T-helper 17 cell (primary cell): ENCODE measurements at places on chromosomes 7 and 10. TPM values are rescaled to one million over a fixed set of nuclear protein-coding genes. Genes with fewer than 3 reads are reported as not detected.

GRCh38 chr10:63430091-63430998, 35.4 kb downstream of the JMJD1C start:
- no peak for DNase-seq

GRCh38 chr7:34761206-34761605, 103.2 kb downstream of the NPSR1 start:
- DNase-seq = no peak

DNA sequence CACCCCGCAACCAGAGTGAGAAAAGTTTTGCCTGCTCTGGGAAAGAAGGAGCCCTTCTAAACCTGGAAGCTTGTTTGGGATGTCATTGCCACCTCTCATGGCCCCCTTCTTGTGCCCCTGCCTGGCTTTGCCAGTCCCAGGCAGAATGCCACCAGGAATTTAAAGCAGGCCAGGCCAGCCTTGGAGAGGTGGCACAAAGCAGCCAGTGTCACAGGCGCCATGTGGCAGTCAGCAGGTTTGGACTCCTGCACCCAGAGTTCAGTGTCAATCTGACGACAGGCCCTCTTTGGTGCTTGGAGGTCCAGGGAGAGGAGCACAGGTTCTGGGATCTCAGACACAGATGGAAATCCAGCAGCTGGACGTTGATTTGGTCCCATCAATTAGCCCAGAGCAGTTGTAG, 12.7 kb downstream of the HK1 start:
- DNase-seq = no peak

GRCh38 chr7:87476179-87476557, 688 bp upstream of the ABCB4 start:
- DNase-seq = no peak

GRCh38 chr7:136947347-136947746, 78.9 kb downstream of the CHRM2 start:
- DNase-seq = no peak

DNA sequence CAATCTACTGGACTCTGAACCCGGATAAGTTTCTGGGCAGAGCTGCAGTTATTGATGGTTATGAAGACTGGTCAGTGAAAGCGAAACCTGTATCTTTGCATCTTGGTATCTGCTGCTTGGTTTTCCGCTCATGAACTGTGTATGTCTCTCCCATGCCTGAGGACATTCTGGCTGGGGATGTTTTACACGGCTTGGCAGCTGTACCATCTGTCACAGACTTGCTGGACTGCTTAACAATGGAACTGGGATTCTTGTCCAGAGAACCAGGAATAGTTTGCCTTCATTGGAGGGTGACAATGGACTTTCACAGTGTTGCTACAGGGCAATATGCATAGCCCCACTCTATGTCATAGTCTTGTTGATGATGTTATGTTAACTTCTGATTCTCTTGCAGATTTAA, 119.9 kb upstream of the TMEM106B start:
- no peak for DNase-seq

DNA sequence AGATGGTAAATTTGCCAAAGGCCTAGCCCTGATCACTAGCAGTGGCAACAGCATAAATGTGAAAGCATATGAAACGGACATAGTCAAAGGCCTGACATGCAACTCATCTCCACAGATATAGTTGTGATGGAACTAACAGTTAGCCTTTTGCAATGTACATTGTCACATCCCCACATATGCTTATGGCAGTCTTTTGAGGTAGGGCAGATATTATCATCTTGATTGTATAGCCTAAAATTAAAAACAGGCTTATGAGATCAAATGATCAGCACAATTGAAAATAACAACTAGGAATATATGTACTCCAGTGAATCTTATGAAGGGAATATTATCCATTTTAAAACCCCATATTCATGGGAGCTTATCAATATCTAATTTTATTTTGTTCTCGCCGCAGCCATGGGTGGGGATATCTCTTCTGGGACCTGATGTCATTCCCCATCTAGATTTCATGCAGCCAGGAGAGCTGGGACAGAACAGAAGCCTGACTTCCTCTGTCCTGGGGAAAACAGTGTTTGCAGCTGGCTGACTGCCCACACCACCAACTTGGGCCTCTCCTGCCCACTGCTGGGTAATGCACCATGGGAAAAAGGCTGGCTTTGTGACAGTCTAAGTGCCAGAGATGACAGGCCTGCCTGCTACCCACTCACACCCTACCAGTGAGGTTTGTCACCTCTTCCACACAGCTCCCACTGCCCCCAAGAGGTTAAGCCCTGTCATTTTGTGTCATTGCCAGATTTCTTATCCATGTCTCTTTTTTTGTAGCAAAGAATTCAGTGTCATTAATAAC, 180.2 kb upstream of the FZD1 start:
- DNase-seq = no peak

GRCh38 chr10:74244097-74244685, 93.2 kb downstream of the ADK start:
- no peak for DNase-seq

DNA sequence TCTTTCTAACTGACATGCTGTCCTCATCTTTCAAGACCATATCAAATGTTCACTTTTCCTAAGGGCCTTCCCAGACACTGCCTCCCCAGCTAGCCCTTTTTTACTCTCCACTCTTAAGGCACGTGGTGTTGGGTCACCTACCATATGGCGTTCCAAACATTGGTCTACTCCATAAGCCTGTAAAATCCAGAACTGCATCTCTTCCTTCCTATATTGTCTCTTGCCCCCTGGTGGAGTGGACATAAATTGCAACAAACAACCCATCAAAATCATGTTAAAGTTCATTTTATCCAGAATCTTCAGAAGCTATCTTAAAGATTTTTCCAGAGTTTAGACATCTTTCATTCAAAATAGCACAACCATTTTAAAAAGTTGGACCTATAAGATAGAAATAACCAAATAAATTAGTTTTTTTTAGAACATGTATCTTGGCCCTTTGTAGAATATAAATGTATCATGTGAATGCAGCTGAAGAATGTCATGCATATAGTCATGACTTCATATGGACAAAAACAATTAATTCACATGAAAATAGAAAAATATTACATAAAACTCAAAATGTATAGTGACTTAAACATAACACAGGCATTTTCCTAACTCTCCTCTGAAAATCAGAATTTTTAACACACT, 180.6 kb upstream of the CHRM2 start:
- DNase-seq = no peak

DNA sequence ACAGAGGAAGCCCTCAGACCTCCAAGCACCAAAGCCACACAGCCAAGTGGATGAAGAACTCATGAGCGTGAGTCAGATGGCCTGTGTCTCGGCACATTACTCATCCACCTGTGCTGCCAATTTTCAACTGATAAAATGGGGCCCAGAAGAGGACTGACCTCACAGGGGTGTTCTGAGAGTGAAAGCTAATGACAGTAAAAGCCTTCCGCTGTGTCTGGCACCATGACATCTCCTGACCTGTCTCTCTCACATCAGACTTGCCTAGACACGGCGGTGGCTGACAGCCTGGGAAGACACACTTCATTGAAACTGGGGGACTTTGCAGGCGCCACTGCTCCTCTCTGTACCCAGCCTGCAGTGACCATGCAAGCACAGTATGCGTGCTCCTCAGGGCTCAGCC, 8.3 kb upstream of the SLC18A3 start:
- no peak for DNase-seq

DNA sequence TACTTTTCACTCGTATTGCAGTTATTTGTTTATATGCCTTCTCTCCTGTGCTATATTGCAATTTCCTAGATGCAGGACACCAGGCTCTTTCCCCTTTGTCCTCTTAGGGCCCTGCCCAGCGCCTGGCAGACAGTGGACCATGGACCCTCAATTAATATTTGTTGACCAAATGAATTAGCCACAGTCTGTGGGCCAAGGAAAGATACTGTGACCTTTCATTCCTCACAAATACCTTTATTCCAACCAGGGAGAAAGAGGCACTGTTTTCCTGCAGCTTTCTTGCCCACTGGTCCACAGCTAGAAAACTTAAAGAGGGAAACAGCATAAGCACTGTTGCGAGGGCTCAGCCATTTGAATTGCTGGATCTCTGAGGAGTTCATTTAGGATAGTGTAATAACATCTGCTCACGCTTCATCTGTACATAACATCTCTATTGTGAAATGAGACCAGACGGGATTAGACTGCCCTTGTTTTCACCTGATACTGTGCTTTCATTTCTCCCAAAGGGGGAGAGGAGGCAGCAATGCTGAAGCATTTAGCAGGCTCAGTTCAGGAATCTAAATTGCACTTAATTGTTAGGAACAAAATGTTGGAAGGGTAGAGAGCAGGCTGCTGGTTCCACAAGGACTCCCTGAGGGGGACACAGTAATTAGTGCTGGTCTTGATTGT, 46.7 kb downstream of the TNS3 start:
- no peak for DNase-seq

- no peak for DNase-seq
Observed at GRCh38 chr7:75652788-75653187, 86.0 kb downstream of the HIP1 start.

DNA sequence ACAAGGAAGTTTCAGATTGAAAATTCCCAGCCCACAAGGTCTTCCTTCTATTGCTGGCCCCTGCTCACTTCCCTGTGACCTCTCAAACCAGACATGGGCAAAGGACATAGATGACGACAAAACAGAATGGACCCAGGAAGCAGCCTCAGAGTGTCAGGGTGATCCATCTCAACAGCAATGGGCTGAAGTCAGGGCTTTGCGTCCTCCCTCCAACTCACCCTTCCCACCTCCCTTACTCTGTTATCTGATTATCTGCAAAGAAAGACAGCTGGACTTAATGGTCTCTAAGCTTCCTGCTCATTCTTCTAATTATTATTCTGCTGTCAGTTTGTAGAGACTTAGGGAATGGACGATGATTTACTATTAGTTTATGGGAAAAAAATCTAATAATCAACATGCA, 115.9 kb downstream of the PIP4K2A start:
- no peak for DNase-seq

DNA sequence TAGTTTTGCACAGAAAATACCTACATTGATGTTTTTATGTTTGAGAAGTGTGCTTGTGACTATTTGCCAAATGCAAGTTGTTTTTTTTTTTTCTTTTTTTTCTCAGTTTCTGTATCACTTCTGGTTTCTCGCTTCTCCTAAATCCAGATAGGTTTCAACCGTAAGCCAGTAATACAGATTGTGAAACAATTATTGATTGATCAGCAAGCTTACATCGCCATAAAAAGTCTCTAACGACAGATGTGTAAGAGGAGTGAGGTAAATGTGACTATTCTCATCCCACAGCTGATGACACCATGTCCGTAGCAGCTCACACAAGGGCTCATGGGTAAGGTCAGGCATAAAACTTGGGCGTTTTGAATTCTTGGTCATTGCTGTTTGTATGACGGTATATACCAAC, 202.8 kb upstream of the AKR1E2 start:
- no peak for DNase-seq

GRCh38 chr7:22628112-22628511, 98.9 kb upstream of the IL6 start:
- no peak for DNase-seq

DNA sequence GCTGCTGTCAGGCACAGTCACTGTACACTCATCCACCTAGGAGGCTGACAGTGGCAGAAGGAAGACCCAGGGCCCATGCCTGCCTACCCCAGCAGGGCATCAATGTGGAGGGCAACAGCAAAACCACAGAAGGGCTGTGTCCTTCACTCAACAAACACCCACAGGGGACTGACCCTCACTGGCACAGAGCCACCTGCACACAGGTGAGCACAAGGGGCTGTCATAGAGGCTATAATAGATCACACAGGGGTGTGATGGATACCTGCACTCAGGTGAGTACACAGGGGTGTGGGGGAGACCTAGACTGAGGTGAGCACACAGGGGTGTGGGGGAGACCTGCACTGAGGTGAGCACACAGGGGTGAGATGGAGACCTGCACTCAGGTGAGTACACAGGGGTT, 132.8 kb upstream of the TCERG1L start:
- DNase-seq = no peak

GRCh38 chr7:44223362-44224079, 22.7 kb downstream of the YKT6 start:
- no peak for DNase-seq

GRCh38 chr7:20113427-20114027, 103.7 kb downstream of the MACC1 start:
- no peak for DNase-seq

- no peak for DNase-seq
Observed at GRCh38 chr10:28624351-28624750, 53.0 kb upstream of the BAMBI start.

DNA sequence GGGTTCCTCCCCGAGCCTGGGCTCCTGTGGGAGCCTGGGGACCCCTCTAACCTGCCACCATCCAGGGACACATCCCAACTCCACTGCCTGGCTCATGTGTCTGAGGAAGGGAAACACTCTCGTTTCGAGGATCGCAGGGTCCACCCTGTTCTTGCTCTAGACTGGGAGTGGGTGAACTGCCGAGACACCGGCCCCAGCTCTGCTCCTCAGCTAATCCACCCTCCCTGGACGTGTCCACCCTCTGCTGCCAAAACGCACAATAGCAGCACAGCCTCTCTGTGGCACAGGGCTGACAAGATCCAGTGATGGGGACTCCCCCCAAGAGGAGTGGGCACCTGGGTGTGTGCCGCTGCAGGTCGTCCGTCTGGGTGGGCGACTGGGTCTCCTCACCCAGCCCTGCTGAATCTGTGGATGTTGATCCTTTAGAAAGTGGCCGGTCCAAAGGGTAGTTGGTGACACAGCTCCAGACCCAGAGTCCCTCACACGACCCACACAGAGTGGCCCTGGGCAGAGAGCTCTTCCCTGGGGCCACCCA, 65.2 kb upstream of the FAM20C start:
- DNase-seq = no peak

GRCh38 chr10:51718804-51719291, 19.5 kb upstream of the CSTF2T start:
- no peak for DNase-seq

- DNase-seq = no peak
Observed at GRCh38 chr10:102497545-102497944, 5.0 kb downstream of the ACTR1A start.

Gene ORAI2
- 33.9 TPM for total RNA-seq

Gene ATG9B
- 12.2 TPM for total RNA-seq

Gene CNTNAP2
- 0.37 TPM for total RNA-seq

Gene NKX1-2
- total RNA-seq = not detected

Gene KEL
- 0.52 TPM for total RNA-seq

Gene PTPRN2
- 0.57 TPM for total RNA-seq

Gene TRPV5
- total RNA-seq = not detected

Gene CALML5
- total RNA-seq = not detected

Gene LRMDA
- total RNA-seq = not detected

Gene WEE2
- not detected for total RNA-seq

Gene OPN1SW
- not detected for total RNA-seq

Gene AKR1C3
- 1.4 TPM for total RNA-seq
